ENCODE measurements at places on chromosomes 7 and 10.

GRCh38 chr10:13829790-13830189 is 243.0 kb downstream of the PRPF18 start:
- DNase-seq, result no peak

DNA sequence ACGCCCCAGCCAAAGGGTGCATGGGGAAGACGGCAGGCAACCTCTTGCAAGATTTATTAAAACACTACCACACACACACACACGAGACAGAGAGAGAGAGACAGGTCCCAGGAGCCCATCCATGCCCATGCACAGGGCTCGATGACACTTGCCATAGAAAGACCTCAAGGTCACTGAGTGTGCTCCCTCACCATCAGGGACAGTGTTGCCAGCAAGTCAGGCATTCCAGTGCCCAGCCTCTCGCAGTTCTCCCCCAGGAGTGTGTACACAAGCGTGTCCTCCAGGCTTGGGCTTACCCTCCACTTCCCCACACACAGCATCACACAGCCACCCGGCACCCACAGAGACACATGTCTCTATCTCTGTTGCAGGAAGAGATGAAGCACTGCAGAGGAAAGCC is 46.8 kb upstream of the SLF2 start:
- DNase-seq, result no peak

DNA sequence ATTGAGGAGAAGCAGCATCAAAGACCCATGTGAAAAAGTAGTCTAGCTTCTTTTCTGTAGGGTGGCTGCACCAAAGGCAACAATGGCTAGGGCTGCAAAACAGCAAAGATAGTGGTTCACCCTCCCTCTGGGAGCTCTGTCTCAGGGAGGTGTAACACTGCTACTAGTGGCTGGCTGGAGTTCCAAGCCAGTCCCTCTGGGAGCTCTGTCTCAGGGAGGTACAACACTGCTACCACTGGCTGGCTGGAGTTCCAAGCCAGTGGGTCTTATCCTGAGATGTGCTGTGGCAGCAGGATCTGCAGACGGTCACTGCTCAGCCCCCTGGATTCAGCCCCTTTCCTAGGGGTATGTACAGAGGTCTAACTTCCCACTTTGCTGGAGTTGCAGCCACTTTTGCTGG is 37.9 kb upstream of the TMEM140 start:
- DNase-seq, result no peak

DNA sequence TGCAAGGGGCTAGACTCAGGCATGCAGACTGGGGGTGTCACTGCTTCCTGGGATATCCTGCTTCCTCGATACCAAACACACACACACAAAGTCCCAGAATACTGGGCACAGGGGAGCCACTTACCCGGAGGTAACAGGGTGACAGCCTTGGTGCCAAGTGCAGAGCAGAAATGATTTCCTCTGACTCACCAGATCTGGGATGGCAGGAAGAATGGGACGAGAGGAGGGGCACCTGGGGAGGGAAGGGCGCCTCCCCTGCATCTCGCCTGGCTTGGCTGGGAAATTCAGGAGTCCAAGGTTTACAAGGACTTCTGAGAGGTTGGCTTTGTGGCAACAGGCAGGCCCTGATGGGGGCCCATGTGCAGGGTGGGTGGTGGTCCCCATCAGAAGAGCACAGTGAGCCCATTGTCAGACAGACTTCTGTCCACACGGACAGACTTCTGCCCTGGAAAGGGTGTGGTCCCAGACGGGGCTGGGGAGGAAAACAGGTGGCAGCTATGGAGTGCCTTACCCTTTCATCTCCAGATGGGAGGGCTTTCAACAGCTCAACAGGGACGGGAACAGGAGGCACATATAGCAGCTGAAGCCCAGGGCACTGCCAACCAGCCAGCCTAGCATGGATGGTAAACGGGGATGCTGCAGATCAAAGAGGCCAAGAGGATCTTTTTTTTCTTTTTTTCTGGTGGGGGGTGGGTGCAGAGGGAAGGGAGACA is 9.7 kb upstream of the CCL24 start:
- no peak for DNase-seq

DNA sequence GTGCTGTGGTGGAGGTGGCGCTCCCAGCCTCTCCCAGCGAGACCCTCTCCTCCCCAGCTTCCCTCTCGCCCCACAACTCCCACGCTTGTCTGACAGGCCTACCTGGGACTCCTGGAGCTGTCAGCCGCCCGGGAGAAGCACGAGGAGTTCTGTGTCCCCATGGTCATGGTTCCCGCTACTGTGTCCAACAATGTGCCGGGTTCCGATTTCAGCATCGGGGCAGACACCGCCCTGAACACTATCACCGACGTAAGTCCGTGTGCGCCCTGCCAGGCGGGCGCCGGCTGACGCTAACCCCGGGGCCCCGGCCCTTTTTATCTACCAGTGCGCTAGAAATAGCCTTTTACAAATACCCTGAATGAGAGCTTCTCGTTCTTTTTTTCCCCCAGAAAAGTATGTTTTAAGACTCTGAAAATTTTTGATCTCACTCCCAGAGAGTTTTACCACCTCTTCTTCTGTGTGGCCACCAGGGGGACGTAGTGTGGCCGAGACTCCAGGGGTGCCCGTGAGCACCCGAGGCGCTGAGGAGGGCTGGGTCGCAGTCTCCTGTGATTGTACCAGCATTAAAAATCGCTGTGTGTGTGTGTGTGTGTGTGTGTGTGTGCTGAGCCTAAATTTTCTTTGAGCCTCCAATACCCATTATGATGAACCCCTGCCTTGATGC is 52.6 kb downstream of the PFKP start:
- no peak for DNase-seq

GRCh38 chr10:43390759-43391158 is 18.2 kb downstream of the HNRNPF start:
- DNase-seq, result no peak

- DNase-seq, result no peak
These were observed 2.9 kb upstream of the MYOZ1 start for GRCh38 chr10:73644015-73644743.

DNA sequence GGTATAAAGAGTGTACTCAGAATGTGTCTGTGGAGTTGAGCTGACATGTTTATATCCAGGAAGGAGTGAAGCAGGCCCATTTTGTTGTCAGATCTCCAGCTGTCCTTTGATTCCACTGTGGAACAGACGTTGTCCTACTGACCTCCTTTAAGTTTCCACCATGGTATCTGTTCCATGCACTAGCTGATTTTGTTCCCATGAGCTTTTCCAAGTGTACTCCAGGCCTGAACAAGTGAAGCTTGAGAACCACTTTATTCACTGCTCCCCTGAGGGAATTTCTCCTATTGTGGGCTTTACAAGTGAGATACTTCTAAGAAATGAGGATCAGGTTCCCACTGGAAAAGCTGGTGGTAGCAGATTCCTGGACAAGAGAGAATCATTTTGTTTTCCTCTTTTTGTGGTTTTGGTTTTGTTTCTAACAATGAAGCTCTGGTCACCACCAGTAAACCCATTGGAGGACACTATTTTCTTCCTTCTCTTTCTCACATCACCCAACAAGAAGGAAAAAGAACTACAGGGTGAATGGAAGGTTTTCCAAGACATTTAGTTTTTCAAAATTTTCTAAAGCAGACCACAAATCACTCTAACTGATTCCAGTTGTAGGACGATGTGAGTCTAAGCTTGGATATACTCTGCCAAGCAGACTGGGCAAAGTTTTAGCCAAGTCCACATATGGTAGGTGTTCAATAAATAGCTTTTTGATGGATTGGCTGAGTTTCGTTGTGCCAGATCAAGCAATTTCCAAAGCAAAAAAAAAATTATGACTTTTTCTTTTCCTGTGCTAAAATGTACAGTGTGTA is 144.2 kb downstream of the JCAD start:
- DNase-seq, result no peak

DNA sequence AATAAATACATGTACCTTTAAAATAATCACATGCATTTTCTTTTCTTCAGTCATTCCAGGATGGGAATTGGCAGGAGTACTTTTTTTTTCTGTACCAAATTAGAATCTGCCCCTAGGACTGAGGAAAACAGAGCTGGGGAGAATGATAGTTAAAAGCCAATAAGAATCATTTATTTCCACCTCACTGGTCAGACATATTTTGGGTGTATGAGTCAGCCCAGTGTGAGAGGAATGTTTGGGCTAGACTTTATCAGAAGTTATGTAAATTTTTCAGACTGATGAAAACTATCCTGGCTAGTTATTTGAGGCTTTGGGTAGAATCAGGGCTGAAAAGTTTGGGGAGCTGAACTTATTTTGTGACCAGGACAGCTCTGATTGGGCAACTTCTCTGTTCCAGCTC is 303.1 kb upstream of the NPSR1 start:
- DNase-seq, result no peak

- no peak for DNase-seq
These were observed 64.6 kb downstream of the GSAP start for GRCh38 chr7:77351539-77352004.

- no peak for DNase-seq
These were observed 2.5 kb upstream of the SLIT1 start for GRCh38 chr10:97188261-97188711.

DNA sequence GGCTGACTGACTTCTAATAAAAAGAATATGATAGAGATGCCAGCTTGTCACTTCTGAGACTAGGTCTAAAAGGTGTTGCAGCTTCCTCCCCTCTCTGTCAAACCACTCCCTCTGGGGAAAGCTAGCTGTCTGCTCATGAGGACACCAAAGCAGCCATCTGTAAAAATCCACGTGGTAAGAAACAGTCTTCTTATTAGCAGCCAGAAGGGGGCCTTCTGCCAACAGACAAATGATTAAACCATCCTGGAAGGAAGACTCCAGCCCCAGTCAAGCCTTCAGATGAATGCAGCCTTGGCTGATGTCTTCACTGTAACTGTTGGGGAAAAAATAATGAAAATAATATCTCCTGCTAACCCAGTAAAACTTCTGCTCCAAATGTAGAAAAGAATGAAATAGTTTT is 41.9 kb upstream of the DAGLB start:
- DNase-seq, result no peak

DNA sequence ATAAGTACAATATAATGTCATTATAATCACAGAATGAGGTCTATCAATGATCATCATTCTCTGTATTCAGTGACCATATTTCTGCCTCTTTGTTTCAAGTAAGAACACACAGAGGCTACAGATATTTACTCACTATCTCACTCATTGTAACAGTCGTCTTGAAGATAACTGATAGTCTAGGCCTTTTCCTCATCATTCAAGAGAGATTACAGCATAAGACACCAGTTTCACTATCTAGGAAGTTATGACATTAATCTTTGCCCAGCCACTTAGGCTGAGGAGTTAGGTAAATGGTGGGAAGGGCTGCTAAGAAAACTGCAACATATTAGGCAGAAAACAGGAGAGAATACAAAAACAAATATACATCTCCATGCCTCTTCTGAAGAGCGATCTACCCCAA is 125.3 kb downstream of the CHCHD3 start:
- DNase-seq, result no peak

DNA sequence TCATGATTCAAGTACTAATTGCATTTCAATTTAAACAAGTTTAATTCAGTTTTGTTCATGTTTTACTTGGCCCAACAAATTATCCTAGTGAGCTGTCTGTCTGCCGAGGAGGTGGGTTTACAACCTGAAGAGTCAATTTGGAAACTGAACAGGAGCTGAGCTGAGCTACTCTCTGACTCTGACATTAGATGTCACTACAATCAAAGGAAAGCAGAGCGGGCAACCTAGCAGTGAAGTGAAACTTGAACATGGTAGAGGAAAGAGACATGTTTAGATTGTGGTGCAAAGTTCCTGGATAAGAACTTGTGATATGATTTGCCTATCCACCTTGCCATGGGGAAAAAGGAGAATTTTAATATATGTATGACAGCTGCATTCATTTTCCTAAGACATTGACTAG is 9.6 kb upstream of the AGR3 start:
- no peak for DNase-seq
